ENCODE measurements at places on chromosomes 2 and 18.
A peak's percentile ranks its signal among the peaks of the same experiment; 100 is the strongest.

DNA sequence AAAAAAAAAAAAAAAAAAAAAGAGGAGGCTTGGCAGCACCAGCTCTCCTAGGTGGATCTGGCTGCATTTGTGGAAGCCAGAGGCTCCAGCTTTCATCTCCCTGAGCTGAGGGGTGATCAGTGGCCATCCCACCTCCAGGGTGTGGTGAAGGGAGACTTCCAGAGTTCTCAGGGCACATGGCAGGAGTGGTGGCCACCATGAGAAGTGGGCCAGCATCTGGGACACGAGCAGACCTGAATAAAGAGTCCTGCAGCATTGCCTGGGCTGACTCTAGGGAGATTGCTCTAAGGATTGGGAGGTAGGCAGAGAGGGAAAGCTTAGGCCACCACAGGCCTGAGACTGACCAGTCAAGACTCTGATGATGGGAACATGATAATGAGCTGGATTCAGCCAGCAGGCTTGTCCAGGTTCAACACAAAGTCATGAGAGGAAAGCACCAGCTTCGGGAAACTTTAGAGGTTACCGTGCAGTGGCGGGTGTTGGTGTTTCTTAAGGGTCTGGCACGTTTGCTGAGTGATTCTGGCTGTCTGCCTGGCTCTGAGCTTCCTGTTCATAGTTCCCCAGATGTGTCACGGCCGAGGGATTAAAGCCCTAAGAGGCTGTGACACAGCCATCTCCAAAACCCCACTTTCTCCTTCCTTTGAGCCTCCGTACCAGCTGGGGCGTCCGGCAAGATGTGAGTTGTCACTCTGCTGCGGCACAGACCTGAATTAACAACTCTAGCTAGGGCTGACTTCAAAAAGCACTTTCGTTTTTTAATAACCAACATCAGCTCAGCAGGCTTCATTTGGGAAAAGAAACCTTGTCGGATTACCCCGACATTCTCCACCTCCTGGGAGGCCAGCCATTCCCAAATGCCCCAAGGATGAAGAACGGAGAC lies 38.3 kb upstream of the IL1R1 start:
- no peak for DNase-seq

GRCh38 chr2:148567716-148568115 lies 76.8 kb upstream of the EPC2 start:
- no peak for DNase-seq

DNA sequence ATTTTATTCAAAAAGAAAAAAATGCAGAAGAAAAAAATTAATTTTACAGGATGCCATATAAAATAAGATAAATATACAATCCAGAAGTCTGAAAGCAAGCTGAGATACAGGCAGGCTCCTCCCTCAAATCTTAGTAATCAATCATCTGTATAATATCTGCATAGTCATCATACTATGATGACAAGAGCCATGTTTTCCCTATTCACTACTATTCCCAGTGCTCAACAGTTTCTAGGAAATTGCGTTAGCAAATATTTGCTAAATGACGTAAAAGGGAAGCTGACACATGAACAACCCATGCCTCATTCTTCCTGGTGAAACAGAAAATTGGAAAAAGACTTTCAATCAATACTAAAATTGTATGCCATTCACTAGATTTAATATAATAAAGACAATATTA lies 793.2 kb downstream of the SUCLG1 start:
- DNase-seq: no peak

DNA sequence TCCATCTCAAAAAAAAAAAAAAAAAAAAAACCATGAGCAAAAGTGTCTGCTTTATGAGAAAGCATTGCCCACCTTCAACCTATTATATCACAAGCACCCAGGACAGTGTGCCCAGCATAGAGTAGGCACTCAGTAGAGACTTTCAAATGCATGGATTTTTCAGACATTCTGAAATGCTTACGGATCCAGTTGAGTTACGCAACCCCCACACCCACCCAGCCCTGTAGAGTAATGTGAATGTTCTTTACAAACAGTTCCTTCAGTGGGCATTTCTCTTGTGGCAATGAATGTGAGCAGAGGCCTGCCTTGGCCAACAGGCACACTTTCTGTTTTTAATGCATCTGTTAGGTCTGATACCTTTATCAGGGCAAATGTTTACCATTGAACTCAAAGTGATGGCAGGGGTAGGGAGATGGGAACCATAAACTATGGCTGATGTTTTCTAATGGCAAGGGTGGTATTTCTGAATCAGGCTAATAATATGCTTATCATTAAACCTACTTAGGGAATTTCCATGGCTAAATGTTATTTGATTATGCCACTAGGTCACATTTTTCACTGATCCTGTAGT lies 65.0 kb upstream of the RPL31 start:
- DNase-seq: no peak

GRCh38 chr2:9710311-9710710 lies 79.5 kb upstream of the YWHAQ start:
- DNase-seq: no peak

DNA sequence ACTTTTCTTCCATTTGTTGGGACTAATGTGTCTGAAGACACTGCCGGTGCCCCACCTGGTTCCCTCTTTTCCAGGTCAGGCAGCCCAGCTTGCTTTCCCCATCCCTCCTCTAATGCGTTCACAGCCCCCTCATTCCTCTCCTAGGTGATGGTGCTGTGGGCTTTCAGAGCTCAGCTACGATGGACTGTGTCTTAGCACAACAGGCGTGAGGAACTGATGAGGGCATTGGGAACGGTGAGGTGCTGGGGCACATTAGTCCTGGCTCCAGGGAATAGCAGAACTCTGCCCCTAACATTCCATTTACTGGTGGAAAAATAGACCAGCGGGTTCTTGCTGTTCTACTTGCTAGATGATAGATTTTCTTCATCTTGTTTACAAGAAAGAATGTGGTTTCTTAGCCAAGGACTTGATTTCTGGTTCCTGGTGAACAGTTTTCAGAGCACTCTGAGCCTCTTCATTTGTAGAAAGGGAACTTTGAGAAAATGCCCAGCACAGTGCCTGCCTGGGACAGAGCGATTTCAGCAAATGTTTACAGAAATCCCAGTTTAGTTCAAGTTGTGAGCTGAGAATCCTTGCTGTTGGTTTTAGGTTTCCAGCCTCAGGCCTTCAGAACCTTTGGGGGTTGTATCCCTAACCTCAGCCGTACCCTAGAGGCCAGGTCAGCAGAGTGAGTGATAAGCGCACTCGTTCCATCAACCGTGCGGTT lies 42.5 kb downstream of the LDLRAD4 start:
- DNase-seq: no peak

- DNase-seq: peak; percentile 95
Observed at GRCh38 chr2:116879650-116880160, 934.8 kb upstream of the DDX18 start.

DNA sequence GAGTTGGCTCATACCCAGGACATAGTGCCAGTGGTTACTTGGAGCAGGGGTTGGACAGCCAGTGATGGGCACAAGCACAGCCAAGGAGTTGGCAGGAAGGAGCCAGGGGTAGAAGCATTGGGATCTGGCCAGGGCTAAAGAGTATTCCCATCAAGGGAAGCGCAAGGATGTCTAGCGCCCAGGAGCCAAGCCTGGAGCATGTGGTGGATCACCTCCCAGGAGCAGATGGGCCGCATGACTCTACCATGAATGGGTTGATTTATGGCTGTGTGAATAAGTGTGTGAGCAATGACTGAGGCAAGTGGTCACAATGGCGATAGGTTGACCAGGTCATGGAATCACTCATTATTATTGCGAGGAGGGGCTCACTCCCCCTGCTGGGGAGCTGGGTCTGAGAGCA lies 111.1 kb downstream of the FHOD3 start:
- no peak for DNase-seq

GRCh38 chr2:231965102-231965501 lies 3.6 kb downstream of the DIS3L2 start:
- no peak for DNase-seq

- DNase-seq: no peak
Observed at GRCh38 chr2:71940695-71941094, 207.0 kb downstream of the CYP26B1 start.

- no peak for DNase-seq
Observed at GRCh38 chr2:48715042-48715899, 40.3 kb downstream of the LHCGR start.

GRCh38 chr2:128276878-128277675 lies 41.6 kb downstream of the HS6ST1 start:
- no peak for DNase-seq
